ENCODE measurements at places on chromosomes 2 and 18.

- DNase-seq: no peak
Observed at GRCh38 chr2:241238693-241239198, 50.3 kb downstream of the ANO7 start.

GRCh38 chr2:47208852-47209606, 53.9 kb upstream of the STPG4 start:
- DNase-seq: no peak

GRCh38 chr2:144159240-144159639, 360.7 kb downstream of the ZEB2 start:
- DNase-seq: no peak

- DNase-seq: no peak
Observed at GRCh38 chr2:26018184-26019055, 15.5 kb upstream of the RAB10 start.

DNA sequence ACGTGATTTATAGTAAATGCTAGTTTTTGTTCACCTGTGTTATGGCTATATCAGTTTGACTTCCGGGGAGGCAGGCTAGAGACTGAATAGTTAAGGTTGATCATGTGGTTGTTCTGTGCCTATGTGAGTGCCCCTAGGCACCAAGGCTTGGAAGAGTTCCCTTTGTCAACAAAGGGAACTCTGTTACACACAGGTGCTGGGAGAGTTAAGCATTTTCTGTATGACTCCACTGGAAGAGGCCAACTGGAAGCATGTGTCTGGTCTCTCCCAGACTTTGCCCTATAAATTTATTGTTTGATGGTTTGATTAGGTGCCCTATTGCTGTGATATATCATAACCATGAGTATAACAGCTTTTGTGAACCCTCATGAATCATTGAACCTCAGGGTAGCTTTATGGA, 63.8 kb downstream of the ARL6IP6 start:
- no peak for DNase-seq

- DNase-seq: no peak
Observed at GRCh38 chr2:240871071-240871958, 2.7 kb downstream of the AGXT start.

DNA sequence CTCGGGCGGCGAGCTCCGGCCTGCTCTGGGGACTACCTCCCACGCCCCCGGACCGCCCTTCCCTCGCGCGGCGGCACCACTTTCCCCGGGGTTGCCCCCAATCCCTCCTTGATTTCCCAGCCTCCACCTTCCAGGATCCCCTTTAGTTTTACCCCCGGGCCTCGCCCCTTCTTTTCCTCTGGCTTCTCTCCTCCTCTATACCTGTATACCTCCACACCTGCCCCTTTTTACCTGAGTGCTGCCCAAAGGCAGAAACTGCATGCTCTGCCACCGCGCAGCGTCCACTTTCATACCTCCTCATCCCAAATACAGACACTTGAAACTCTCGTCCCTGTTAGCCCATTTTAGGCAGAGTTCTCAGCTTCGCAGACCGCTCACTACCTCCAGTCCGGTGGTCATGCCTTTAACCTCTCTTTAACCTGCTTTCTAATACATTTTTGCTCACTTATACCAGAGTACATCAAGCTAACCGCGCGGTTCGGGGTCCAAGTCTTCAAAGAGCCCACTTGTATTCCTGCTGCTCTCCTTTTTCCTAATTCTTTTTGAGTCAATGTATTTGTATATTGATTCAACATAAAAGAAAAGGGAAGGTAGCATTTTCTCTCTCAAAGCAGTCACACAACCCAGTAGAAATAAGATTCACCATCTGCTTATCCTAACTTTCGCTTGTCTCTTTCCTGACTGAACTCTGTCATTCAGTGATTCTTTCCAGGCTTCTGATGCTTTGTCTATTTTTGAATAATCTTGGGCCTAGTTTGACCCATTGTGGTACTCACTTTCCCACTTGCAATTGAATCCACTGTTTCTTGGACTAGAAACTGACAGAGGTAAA, 901 bp downstream of the SPOPL start:
- DNase-seq: no peak

DNA sequence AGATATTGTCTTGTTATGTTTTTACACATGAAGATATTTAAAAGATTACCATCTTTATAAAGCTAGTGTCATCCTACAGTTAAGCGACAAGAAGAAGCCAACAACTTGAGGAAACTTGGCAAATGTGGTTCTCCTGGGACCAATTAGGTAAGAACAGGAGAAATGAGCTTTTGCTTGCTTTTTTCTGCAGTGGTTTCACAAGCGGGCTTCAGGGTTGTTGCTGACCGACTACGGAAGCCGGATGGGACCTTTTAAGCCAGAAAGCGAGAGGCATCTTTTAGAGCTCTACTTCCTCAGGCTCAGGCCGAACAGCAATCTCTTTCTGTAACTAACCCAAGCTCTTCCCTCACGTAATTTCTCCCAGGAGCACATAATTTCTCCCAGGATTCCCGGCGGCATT, 256.5 kb downstream of the CNTNAP5 start:
- DNase-seq: no peak

- DNase-seq: no peak
Observed at GRCh38 chr2:139099721-139100120, 319.5 kb upstream of the NXPH2 start.

GRCh38 chr2:174666845-174667244, 69.2 kb upstream of the WIPF1 start:
- DNase-seq: no peak

DNA sequence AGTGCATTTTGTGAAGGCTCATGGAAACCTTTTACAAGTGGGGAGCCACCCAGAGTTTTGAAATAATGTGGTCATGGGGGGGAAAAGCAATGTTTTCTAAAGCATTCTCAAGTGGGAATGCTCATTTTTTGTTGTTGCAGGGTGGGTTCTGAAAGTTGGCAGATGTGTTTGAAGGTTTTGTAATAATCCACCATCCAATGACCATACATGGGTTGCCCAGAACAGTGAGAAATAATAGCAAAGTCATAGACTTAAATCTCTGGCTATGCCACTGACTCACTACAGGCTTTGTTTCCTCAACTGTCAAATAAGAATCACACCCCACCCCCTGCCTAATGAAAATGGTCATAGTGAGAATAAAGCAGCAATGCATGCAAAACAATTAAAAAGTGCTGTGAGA, 2.9 kb downstream of the DSG3 start:
- DNase-seq: no peak

GRCh38 chr2:30974554-30974953, 163.7 kb downstream of the GALNT14 start:
- no peak for DNase-seq

- DNase-seq: no peak
Observed at GRCh38 chr2:225841314-225841713, 441.8 kb downstream of the NYAP2 start.

GRCh38 chr2:144508172-144508851, 11.6 kb downstream of the ZEB2 start:
- no peak for DNase-seq

DNA sequence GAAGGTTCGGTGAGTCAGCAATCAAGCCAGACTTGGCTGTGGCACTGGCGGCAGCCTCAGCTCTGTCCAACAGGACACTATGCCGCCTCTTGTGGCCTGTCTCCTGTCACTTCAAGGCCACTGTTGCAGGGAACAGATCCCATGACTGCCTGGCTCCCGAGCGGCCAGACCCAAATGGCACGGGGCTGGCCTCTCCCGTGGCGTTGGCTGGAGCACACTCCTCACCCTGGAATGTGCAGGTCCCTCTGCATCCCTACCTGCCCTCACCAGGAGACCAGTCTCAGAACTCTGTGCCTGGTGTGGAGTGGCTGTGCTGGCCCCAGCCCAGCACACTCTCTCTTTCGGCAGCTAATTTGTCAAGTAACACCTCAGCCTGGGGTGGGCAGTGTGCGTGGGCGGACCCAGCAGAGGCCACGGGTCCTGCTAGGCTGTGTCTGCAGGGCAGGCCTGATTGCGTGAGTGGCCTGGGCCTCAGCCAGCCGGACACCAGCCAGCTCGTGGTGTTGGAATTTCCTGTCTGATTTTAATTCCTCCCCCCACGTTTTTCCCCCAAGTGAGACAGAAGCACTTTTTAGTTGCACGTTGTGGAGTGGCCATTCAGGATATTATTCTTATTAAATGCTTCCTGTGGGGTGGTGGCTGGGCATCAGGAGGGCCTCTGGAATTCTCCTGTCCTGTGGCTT, 179.3 kb downstream of the GLI2 start:
- DNase-seq: no peak

DNA sequence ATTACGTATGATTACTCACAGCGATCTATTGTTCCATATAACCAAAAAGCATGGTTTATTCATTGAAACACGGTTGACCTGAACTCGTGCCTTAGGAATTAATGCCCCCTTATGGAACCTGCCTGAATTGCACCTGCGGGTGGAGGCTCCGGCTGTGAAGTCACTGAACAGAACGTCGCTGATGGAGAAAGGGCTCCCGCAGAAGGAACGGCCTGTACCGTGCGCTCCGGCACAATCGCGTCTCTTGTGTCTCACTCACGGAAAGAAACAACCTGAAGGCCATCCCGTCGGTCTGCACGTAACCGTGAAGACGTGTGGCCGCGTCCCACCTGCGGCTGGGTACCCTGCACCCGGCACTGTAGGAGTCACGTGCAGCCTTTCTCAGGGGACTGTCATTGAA, 133.1 kb downstream of the NFATC1 start:
- peak; percentile 36 for DNase-seq

DNA sequence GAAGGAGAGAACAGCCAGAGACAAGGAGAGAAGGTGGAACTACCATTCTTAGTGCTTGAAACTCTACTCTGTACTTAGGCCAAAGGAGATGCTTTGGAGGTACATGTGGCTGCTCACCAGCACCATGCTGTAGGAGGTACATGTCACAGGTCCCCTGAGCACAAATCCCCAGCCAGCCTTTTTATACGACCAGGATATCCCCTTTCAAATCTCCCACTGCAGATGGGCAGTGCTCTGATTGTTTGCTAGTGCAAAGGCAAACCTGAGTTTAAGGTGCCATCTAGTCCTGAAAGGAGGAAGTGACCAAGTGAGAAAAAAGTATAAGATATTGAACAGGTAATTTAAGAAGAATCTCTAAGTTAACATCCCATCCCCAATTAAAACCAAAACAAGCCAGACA, 17.1 kb upstream of the TTC21B start:
- DNase-seq: no peak

- no peak for DNase-seq
Observed at GRCh38 chr2:159381574-159381973, 95.1 kb upstream of the WDSUB1 start.

DNA sequence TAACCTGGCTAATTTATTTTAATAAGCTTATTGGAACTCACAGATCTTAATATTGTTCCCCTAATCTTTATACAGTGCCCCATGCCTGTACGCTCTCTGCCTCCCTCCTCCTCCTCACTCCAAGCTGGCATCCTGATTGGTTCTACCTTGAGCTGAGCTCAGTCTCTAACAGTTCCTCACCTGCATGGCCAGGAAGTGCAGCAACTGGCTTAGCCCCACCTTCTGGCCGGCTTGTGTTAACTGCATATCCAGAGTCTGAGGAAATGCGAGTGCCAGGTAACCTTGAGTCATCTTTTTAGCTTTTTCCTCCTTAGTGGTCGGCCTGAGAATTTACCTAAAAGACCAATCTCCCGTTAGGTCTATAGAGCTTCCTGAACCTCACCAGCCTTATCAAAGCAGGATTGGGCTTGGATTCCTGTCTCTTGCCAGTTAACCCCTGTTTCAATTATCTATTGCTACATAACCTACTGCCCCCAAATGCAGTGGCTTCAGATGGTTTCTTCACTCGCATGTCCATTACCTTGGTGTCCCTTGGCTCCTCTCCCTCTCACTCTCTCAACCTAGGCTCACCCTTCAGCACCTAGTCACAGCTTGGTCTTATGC, 89.5 kb upstream of the STK39 start:
- DNase-seq: peak; percentile 18

DNA sequence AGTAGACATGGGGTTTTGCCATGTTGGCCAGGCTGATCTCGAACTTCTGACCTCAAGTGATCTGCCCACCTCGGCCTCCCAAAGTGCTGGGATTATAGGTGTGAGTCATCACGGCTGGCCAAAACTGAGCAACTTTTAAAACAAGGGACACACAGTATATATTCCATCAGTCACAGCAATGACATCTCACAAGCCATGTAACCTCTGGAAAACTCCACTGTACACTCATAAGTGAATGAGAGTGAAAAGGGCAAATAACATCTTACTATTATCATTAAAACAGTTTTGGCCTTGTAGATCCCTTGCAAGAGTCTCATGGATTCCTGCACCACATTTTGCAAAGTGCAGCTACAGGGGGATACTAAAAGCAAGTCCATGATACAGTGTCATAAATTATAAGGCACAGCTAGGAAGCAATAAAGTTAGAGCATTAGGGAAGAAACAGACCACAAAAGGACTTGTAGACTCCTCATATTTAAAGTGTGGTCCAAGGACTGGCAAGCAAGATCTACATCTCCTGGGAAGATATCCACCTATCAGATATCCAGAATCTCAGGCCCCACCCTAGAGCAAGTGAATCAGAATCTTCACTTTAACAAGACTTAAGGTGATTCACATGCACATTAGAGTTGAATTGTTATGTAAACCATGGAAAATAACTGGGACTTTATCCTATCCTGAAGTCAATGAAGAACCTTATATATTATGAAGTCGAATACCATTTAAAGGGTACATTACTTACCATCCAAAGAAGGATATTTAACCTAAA, 5.7 kb downstream of the SMC6 start:
- DNase-seq: no peak

GRCh38 chr18:44761812-44762211, 81.1 kb downstream of the SETBP1 start:
- DNase-seq: no peak

- DNase-seq: no peak
Observed at GRCh38 chr2:37375741-37376288, 31.4 kb downstream of the QPCT start.

DNA sequence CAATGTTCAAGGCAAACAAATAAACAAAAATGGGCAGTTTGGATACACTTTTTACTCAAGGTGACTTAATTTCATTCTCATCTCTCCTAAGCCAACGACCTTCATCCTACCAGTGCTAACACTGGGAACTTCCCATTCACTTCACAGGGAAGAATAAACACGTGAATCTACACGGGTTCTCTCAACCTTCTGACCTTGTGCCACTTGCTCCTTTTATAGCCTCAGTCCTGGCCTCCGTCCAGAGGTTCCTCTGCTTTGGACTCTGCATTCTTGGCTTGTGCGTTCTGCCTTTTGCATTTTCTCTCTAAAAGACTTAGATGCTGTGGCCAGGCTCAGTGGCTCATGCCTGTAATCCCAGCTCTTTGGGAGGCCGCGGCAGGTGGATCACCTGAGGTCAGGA, 13.8 kb downstream of the ZNF2 start:
- no peak for DNase-seq

GRCh38 chr2:119744335-119744939, 15.3 kb upstream of the PTPN4 start:
- DNase-seq: no peak

GRCh38 chr2:33496150-33496549, 19.7 kb downstream of the RASGRP3 start:
- no peak for DNase-seq
